Fibroblast of skin of left biceps (primary cell): ENCODE measurements at places on chromosomes 3 and 15.

GRCh38 chr3:122564155-122564912, at the start of the genes DTX3L and PARP9:
TSS of gene DTX3L (plus strand) at chr3:122564338. CDS start at chr3:122564427, 89 bp downstream.
TSS of gene PARP9 (minus strand) at chr3:122564300. CDS start at chr3:122559620, 4,680 bp downstream.
- peak; percentile 33 for DNase-seq

GRCh38 chr3:177514611-177515499, 317.6 kb upstream of the TBL1XR1 start:
- DNase-seq: no peak

DNA sequence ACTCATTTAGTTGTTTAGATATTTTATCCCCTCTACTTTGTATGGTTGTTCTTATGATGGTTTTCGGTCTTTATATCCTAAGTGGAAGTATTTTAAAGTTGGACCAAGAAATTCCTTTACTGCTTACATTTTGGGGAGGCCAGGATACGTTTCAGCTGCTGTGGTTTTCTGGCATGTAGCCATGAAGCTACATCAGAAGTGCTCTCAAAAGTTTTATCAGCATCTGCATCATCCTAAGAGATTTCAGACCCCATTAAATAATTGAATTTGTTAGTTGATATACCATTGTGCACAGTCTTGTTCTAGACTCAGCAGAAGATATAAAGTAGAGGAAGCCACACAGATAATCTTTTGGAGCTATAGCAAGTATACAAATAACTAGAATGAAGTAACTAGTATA, 50.1 kb upstream of the SKOR1 start:
- no peak for DNase-seq

- DNase-seq: no peak
Observed at GRCh38 chr3:143120716-143121240, 1.2 kb downstream of the CHST2 start.

DNA sequence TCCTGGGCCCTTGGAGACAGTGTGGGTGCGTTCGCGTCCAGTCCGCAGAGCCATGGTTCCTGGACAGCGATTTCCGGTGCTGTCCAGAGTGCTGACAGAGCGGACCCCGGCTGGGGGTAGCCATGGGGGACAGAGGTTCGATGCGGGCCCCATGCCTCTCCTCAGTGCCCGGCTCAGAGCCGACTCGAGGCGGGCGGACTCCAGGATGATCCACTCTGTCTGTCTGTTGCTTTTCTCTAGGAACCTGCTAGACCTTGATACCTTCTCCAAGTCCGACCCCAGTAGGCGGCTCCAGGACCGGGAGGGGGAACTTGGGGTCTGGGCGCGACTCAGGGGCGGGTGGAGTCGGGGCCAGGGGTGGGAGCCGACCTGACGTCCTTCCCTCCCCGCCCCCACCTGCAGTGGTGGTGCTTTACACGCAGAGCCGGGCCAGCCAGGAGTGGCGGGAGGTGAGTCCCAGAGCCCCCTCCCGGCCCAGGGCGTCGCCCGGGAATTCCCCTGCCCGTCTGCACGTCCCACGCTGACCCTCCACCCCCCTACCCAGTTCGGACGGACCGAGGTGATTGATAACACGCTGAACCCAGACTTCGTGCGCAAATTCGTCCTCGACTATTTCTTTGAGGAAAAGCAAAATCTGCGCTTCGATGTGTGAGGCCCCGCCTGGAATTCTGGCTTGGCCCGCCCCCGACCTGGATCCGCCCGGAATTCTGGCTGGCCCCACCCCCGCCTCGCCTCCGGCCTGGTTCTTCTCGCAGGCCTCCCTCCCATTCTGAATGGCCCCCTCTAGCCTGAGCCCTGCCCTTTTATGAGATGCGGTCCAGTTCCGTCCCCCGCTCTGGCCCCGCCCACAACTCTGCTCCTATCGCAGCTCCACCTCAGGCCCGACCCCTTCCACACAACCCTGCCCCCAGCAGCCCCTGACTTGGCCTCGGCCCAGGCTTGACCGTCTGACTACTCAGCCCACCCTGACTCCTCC, 1.0 kb downstream of the CPNE9 start:
- DNase-seq: no peak
